Activated T-cell treated with anti-CD3 and anti-CD28 coated beads for 4 hours (primary cell): ENCODE measurements at places on chromosomes 3 and 15.

GRCh38 chr3:141268791-141269190 is 37.2 kb downstream of the PXYLP1 start:
- DNase-seq, result no peak

GRCh38 chr3:177451864-177452830 is 254.9 kb upstream of the TBL1XR1 start:
- no peak for DNase-seq

DNA sequence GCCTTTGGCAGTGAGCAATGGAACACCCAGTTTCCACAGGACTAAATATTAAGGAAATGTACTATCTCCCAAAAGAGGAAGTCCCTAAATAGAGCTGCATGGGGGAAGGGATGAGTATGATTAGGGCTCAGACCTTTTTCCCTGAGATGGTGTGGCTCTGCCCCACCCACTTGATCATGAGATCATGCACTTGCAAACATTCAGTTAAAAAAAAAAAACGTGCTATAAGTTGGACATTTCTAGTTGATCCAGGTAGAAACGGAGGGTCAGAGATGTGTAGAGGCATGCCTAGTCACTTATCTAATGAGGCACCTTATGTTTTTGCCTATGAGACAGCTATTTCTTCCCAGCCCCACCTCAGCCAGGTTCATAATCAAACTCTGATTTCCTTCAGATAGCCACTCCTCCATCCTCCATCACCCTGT is 24.5 kb upstream of the SSR3 start:
- DNase-seq, result no peak

DNA sequence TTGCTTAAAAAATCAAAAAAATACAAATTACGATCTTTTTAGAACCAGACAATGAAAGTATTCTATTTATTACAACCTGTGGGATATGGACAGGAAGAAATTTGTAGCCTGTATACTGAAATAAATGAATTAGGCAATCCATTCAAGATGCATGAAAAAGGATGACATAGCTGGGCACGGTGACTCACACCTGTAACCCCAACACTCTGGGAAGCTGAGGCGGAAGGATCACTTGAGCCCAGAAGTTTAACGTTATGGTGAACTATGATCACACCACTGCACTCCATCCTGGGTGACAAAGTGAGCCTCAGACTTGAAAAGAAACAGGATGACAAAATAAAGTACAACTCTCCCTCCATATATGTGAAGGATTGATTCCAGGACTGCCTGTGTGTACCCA is 74.1 kb downstream of the MSL2 start:
- DNase-seq, result no peak

DNA sequence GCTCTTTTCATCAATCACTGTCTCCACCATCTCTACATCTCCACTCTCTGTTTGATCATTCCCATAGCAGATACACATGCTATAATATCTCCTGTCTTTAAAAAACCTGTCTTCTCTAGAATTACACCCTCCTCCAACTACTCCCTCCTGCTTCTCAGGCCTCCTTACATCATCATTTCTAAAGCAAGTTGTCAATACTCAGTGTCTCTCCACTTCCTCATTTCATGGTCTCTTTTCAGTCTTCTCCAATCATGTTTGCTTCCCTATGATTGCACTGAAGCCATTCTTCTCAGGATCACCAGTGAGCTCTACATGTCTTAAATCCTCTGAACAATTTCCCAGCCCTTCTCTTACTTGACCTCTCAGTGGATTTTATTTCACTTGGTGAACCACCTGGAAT is 87.0 kb upstream of the ZNF280D start:
- no peak for DNase-seq

- DNase-seq, result no peak
Observed at GRCh38 chr3:131690800-131691199, 188.0 kb upstream of the MRPL3 start.

GRCh38 chr3:127529346-127530188 is 61.0 kb downstream of the TPRA1 start:
- no peak for DNase-seq

DNA sequence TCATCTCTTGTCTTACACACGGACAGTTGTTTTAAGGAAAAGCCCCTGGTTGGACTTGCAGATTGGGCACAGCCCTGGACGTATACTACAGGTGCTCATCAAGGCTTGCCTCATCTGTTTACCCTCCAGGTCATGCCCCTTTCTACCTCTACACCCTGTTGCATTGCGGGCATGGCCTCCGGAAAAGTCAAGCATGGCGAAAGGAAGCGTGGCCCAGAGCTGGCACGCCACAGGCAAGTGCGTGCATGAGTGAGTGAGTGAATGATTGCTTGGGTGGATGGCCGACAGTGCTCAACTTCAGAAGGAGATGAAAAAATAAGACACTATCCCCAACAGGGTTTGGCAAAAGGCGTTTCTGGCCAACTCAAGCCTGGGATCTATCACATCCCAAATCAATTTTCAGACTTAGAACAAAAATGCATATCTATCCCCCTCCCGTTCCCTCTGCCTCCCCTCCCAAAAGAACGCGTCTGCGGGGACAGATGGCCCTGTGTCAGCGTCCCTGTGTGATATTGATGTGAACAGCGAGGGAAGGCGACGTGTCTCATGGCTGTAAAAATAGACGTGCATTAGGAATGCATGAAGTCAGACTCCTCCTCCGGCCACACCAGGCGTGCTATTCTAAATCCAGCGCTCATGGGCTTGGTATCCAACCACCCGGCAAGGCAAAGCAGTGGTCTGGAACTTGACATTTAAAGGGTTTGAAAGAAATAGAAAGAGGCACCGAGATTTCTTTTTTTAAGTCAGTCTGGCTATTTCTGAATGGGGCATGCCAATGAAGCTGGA is 96.0 kb downstream of the RPLP1 start:
- DNase-seq, result no peak

GRCh38 chr3:9404680-9405079 is 7.3 kb downstream of the SETD5 start:
- DNase-seq, result no peak

GRCh38 chr15:95075792-95076677 is 844.7 kb downstream of the MCTP2 start:
- DNase-seq, result no peak

DNA sequence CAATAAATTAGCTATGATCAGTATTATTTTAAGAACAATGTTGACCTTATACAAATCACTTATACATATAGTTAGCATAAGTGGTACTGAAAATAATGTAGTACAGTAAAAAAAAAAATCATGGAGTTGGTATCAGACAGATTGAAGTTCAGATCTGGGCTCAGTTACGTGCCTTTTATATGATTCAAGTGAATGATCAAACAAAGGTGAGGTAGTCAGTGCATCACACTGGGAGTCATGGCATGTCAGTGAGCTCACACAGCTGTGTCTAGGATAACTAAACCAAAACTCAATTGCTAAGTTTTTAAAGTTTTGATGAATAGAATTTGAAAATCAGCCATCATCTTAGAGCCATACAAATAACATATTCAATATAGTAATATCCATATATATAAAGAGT is 11.2 kb upstream of the CCR8 start:
- no peak for DNase-seq

DNA sequence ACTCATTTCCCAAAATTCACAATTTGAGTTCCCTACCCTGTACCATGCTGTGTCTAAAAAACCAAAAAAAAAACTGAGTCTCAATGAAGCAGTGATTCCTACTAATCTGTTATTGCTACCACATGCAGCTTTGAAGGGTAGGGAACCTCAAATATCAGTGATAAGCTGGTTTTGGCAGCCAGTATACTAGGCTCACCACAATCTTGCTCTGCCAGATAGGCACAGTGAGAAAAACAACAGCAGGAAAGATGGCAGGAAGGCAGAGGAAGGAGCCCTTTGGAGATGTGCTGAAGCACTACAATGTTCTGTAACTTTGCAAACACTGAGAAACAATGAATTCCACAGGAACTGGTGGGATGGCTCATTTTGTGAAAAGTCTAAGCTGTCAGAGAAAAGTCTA is 96.9 kb upstream of the UBP1 start:
- no peak for DNase-seq

GRCh38 chr3:187985647-187986046 is 168.3 kb upstream of the LPP start:
- DNase-seq, result no peak

DNA sequence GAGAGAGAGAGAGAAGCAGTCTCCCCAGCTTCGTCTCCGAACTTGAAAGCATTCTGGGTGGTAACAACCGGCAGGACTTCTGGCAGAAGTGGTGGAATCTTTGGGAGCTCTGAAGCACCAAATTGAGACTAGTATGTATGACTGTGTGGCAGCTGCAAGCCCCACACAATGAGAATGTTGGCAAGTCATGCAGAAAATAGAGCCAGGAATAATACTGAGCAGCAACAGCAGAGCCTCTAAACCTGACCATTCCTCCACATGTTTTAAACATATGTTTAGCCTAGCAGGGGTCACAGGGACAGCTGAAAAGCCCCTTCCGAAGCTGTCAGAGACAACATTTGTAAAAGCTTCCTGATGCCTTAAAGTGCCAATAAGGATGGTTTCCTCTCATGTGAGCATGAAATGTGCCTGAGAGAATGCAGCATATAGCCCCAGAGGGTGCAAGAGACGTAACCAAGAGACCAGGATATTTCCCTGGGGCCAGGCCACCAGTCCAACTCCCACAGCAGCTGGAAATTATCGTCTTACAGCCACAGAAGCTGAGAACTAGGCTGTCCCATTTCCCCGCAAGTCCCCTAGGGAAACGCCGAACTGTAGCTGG is 178.6 kb upstream of the CCDC54 start:
- no peak for DNase-seq
